ENCODE measurements at places on chromosomes 7 and 10. TPM values are rescaled to one million over a fixed set of nuclear protein-coding genes. Genes with fewer than 3 reads are reported as not detected.

Gene ABCB4
- total RNA-seq, result not detected

Gene CAV2
- total RNA-seq, result 58.3 TPM

Gene DMTF1
- 17.5 TPM for total RNA-seq

Gene FMC1
- total RNA-seq, result 4.4 TPM

Gene FAM221A
- 0.64 TPM for total RNA-seq

Gene NFE2L3
- total RNA-seq, result 0.29 TPM

Gene MACROH2A2
- total RNA-seq, result 11.1 TPM

Gene AS3MT
- total RNA-seq, result not detected

Gene ANKRD22
- total RNA-seq, result 0.44 TPM

Gene ATP6V0A4
- not detected for total RNA-seq

Gene RAMP3
- total RNA-seq, result not detected

Gene FFAR4
- total RNA-seq, result not detected

Gene HOXA5
- not detected for total RNA-seq

Gene GOLGA7B
- total RNA-seq, result not detected

Gene NKX6-2
- not detected for total RNA-seq

Gene C10orf143
- total RNA-seq, result 3.2 TPM

Gene FKBP6
- not detected for total RNA-seq

Gene ODAD2
- not detected for total RNA-seq

Gene PAPSS2
- total RNA-seq, result 95.4 TPM

Gene C10orf67
- total RNA-seq, result not detected

Gene EVX1
- 0.50 TPM for total RNA-seq

Gene HOXA10
- not detected for total RNA-seq

Gene SHTN1
- total RNA-seq, result 2.4 TPM

Gene TRIL
- total RNA-seq, result 11.6 TPM

Gene MRC1
- 0.59 TPM for total RNA-seq

Gene CLRN3
- total RNA-seq, result not detected

Gene SEMA4G
- total RNA-seq, result 0.94 TPM

Gene PNLIP
- total RNA-seq, result not detected

Gene TMEM140
- 25.7 TPM for total RNA-seq

Gene INSYN2A
- not detected for total RNA-seq

Gene ADCYAP1R1
- total RNA-seq, result 0.69 TPM

Gene PDE1C
- 11.1 TPM for total RNA-seq

Gene AOC1
- total RNA-seq, result not detected

Gene TCERG1L
- total RNA-seq, result not detected

Gene EXOC6
- total RNA-seq, result 1.6 TPM

Gene SPDYE6
- not detected for total RNA-seq

Gene ANKRD2
- not detected for total RNA-seq

Gene ABCC2
- total RNA-seq, result 1.8 TPM

Gene GJD4
- total RNA-seq, result not detected

Gene NEUROG3
- not detected for total RNA-seq
